ENCODE measurements at places on chromosomes 6 and 20. TPM values are rescaled to one million over a fixed set of nuclear protein-coding genes. Genes with fewer than 3 reads are reported as not detected.

DNA sequence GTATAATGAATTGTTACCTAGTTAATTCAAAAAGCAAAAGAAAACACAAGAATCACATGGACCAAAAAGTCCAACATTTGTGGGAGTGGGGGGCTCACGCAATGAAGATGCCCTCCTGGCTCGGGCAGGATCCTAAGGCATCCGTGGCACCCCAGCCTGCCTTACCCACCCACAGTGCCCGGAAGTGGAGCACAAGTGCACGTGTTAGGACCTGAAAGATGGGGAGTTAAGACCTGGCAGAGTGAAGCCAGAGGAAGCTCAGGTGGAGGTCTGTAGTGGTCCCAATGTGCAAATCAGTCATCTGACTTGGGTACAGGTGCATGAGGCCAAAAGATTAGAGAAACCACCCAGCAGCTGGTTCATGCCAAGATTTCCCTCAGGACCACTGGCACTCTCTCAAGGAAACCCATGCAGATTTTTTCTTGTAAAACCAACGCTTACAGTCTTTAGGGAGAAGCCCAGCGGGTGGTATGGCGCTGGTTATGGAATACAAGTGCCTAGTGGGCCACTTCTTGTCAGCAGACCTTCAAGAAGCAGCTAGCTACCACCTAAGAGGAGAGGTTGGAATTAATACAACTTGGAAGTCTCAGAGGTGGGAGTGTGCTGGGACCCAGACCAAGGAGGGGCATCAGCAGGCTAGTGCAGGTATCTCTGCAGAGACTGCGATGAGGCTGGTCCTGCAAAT, 42.1 kb downstream of the BFSP1 start:
- H3K4me3 ChIP-seq, result no peak overlapping the region
- H3K36me3 ChIP-seq, result no peaks in the 10 kb centered on the region
- no peaks in the 10 kb centered on the region for H3K27me3 ChIP-seq
- H3K27ac ChIP-seq, result no peak overlapping the region

CAGE1 gene
- total RNA-seq, result 0.11 TPM

SIRPG gene
- not detected for total RNA-seq

DNA sequence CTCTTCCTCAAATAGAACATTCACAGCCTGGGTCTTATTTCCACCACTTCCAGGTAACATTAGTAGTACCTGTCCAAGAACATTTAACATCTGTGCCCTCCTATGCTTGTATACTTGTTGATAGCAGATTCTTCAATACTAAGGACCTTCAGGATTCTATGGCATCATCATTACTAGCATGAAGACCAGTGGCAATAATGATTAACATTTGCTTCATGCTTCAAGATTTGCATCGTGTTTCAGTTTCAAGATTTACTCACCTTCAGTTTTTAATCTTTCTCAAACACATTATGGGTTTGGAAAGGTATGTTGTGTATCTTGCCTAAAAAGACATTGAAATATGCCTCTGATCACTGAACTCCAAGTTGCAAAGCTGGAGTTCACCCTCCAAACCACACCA, 412.8 kb upstream of the NRSN1 start:
- no peak for DNase-seq
- no peak overlapping the region for H3K4me3 ChIP-seq
- H3K27me3 ChIP-seq, result no peaks in the 10 kb centered on the region
- H3K4me1 ChIP-seq, result no peaks in the 10 kb centered on the region
- H3K36me3 ChIP-seq, result no peaks in the 10 kb centered on the region

DNA sequence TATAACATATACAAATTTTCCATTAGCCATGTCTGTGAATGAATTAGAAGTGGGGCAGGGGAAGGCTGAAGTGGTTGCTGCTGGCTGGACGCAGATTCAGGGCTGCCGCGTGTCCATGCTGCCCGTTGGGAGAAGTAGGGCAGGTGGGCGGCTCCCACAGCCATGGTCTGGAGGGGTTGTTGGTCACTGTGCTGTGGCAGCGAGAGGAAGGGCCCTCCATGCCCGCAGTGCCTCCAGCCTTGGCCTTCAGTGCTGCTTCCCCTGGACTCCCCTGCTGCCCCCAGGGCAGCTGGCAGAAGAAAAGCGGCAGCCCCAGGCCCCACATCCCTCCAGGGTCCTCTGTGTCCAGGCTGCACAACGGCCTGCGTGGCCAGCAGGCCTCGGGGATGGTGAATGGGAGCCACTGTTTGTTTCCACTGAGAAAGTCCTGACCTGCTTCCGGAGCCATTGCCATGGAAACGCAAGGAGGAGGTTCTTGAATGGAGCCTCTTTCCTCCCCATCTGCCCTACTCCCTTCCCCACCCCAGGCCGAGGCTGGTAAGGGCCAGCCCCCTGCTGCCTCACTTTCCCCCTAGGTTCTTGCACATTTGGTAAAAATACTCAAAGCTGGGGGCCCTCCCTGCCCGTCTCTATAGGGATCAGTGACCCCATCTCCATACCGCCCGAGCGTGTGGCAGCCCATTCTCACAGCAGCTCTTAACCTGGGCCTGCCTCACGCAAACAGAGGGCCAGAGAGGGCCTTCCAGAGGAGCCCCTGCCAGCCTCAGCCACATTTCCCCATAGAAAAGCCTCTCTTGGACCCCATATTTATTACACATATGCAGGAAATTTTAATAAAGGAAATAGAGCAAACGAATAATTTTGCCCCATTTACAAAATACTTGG, 113.3 kb downstream of the SASH1 start:
- H3K36me3 ChIP-seq, result no peaks in the 10 kb centered on the region
- H3K27me3 ChIP-seq, result no peaks in the 10 kb centered on the region
- H3K4me1 ChIP-seq, result peaks cover 9% of the 10 kb centered on the region
- H3K4me3 ChIP-seq, result no peak overlapping the region
- DNase-seq, result no peak

DNA sequence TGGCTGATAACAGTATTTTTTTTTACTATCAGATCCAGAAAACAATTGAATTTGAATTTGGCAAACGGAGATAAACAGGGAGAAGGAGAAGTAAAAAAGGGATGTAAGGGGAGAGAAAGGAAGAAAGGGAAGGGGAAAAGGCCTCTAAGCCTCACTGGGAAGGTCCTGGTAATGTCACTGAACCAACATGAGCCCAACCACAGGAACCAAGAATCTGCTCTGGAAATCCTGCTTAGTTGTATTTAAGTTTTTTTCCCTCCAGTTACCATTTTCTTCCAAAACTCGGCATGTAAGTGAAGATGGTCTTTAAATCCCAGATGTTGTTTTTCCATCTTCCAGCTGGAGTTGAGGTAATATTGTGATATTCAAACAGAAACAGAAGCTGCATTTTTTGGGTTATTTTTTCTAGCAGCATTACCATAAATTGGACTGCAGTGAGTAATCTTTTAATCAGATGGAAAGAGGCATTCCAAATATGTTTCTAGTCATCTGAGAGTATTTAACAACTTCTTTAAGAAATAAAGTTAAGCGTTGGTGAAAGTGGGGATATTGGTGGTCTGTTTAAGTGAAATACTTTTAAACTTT, 91.1 kb downstream of the TXNDC5 start:
- H3K4me1 ChIP-seq, result no peaks in the 10 kb centered on the region
- no peak overlapping the region for H3K27ac ChIP-seq
- DNase-seq, result no peak
- H3K4me3 ChIP-seq, result no peak overlapping the region
- no peaks in the 10 kb centered on the region for H3K27me3 ChIP-seq

DNA sequence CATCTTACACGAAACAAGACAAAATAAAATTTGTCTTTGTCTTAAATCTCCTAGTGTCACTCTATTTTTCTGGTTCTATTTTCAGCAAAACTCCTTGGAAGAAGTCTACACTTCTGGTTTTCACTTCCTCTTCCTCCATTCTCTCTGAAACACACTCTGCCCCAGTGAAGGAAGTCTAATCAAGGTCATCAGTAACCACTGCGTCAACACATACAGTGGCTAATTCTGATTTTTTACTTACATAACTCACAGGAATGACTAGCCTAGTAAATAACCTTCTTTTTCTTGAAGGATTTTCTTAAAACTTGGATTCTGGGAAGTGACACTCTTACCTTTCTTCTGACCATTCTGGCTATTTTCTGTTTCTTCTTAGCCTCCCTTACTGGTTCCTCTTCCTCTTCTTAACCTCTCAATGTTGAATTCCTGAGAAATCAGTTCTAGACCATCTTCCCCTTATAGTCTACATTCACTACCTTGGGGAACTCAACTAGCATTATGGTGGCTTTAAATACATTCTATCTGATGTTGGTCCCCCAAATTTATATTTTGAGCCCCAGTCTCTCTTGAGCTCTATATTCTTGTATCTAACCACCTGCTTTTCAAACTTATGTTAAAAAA, 37.5 kb downstream of the AIG1 start:
- H3K27me3 ChIP-seq, result no peaks in the 10 kb centered on the region
- H3K27ac ChIP-seq, result no peak overlapping the region
- DNase-seq, result no peak
- H3K36me3 ChIP-seq, result no peaks in the 10 kb centered on the region
- H3K4me3 ChIP-seq, result no peak overlapping the region
- peaks cover 4% of the 10 kb centered on the region for H3K4me1 ChIP-seq

HAO1 gene
- total RNA-seq, result 0.09 TPM

DNA sequence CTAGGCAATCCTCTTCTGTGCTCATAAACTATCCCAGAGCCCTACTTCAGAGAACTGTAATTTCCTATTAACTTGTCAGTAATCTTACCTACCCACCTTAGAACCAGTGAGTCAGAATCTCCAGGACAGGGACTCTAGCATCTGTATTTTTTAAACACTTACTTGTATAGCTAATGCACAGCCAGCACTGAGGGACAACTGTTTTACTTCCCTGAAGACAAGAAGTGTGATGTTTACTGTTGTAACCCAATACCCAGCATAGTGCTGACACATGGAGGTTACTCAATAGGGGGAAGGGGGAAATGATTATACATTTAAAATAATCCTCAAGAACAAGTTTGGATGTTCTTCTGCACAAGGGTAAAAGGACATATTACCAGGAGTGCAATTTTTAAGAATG, 130.8 kb downstream of the BTBD9 start:
- no peak overlapping the region for H3K4me3 ChIP-seq
- no peak overlapping the region for H3K27ac ChIP-seq
- no peaks in the 10 kb centered on the region for H3K36me3 ChIP-seq

GRCh38 chr20:59774921-59775686, 158.3 kb downstream of the SYCP2 start:
- H3K27ac ChIP-seq, result no peak overlapping the region
- no peak for DNase-seq
- H3K27me3 ChIP-seq, result peaks cover 24% of the 10 kb centered on the region

TAGAP gene
- 0.27 TPM for total RNA-seq

GRCh38 chr6:15439410-15440025, 193.6 kb downstream of the JARID2 start:
- H3K4me3 ChIP-seq, result no peak overlapping the region
- H3K27me3 ChIP-seq, result no peaks in the 10 kb centered on the region
- peaks cover 91% of the 10 kb centered on the region for H3K4me1 ChIP-seq
- H3K36me3 ChIP-seq, result no peaks in the 10 kb centered on the region

GRCh38 chr6:42933205-42933604, 3.9 kb downstream of the CNPY3 start:
- peak overlapping the region; percentile 11 for H3K27ac ChIP-seq
- no peak overlapping the region for H3K4me3 ChIP-seq
- H3K27me3 ChIP-seq, result peaks cover 2% of the 10 kb centered on the region

DNA sequence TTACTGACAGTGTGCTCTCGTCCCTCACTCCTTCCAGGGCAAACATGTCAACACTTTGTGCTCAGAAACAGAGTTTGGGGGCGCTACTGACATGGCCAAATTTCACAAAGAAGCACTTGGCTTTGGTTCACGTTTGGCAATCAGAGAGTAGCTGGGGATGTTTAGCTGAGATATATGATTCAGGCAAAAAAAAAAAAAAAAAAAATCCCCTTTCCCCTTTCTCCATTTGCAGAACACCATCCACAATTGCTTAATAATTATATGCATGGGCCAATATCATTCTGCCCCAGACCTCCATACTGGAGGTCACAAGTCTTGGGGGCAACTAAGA, 128.4 kb upstream of the ADGRF1 start:
- H3K4me1 ChIP-seq, result peaks cover 14% of the 10 kb centered on the region
- no peak overlapping the region for H3K27ac ChIP-seq
- no peaks in the 10 kb centered on the region for H3K27me3 ChIP-seq
- H3K4me3 ChIP-seq, result no peak overlapping the region

NMBR gene
- not detected for total RNA-seq

DNA sequence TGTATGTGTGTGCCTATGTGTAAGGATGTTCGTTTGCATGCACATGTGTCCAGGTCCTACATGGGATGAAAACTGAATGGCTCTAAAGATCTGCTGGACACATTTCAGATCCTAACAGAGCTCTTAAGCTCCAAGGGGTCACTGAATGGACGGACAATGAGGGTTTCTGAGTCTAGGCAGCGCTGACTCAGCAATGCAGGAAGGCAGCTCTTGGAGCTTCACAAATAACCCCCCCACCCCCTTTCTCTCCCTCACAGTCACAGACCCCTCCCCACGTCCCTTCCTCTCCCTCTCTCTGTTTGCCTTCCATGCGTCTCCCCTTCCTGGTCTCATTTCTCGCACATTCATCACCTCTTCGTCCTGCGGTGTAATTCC, 369.8 kb downstream of the PREX1 start:
- H3K4me3 ChIP-seq, result no peak overlapping the region
- H3K4me1 ChIP-seq, result peaks cover 20% of the 10 kb centered on the region
- H3K27ac ChIP-seq, result no peak overlapping the region
- H3K36me3 ChIP-seq, result no peaks in the 10 kb centered on the region
- no peaks in the 10 kb centered on the region for H3K27me3 ChIP-seq

GRCh38 chr6:149045404-149045803, 272.1 kb upstream of the TAB2 start:
- no peak overlapping the region for H3K27ac ChIP-seq
- peaks cover 26% of the 10 kb centered on the region for H3K36me3 ChIP-seq
- H3K4me3 ChIP-seq, result no peak overlapping the region
- peaks cover 45% of the 10 kb centered on the region for H3K4me1 ChIP-seq

Data from WTC11 (cell line).